Stimulated activated CD4-positive, alpha-beta T cell treated with anti-CD3 and anti-CD28 coated beads, Interleukin-15, amount 100 ng/mL, for 24 hours (primary cell): ENCODE measurements at places on chromosomes 4 and X.

- DNase-seq = peak; percentile 55
These were observed at the start of gene RNF212 for GRCh38 chr4:1113311-1114009. RNF212 (minus strand) TSS chr4:1113564; CDS start chr4:1113464, 100 bp downstream.

DNA sequence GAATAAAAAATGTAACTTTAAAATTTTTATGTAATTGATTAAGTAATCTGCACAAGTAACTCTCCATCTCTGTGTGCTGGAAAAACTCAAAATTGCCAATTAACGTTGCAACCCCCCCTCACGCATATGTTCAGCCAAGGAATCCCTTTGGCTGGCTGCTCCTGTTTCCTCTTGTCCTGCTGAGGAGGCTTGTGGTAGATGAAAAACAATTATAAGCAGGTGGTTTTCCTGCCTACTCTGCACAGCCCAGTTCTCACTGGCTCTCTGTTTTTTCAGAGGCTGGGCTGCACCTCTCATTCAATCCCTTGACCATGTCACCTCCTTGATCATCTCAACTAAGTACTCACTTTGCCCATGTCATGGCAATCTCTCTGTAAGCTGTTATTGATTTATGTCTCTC is 1068.4 kb downstream of the ARAP2 start:
- no peak for DNase-seq

DNA sequence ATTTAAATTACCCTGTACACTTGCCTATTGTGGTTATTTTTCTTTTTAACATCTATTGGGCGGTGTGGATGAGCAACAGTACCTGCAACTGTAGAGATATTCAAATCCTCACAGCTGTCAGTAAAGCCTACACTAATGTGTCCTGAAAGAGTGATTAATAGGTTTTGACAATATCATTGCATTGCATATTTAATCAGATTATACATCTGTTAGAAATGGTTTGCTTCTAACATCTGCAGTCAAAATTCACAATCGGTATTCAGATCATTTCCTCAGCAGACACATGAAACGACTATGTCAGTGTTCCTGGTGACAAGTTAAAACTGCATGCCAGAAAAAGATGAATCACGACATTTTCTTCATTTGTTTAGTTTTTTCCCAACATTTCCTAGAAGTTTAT is 254.6 kb upstream of the EPHA5 start:
- no peak for DNase-seq

DNA sequence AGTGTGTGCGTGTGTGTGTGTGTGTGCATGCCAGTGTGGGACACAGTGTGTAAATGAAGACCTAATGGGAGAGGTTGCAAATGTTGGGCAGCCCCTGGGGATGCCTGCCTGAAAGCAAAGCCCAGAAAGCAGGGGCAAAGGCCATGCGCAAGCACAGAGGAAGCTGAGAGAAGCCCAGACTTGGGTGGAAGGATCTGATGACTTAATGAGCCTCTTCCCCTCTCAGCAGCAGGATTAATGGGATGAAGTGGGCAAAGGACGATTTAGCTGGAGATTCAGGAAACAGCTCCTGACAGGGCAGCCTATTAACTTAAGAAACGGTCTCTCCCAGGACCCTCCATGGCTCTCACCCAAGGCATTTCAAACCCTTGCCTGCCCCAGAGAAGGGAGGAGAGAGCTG is 107.3 kb downstream of the EFNB1 start:
- DNase-seq = no peak

- peak; percentile 1 for DNase-seq
These were observed 133.4 kb downstream of the ATG4A start for GRCh38 chrX:108224727-108225621.

DNA sequence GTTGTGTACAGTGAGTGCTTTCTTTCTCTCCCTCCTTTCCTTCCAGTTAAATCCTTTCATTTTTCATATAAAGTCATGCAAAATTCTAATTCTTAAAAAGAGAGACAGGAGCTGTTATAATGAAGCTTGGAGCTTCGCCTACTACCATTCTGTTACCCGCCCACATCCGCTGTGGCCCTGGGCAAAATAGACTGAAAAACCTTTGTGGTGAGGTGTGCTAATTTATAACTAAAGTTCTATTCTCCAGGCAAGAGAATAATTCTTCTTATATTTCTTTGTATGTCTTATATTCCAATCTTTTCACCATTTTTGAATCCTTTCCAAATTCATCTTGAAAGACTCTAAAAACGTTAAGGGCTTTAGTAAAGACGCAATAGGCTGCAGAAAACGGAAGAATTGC is 7.0 kb downstream of the QRFPR start:
- no peak for DNase-seq

DNA sequence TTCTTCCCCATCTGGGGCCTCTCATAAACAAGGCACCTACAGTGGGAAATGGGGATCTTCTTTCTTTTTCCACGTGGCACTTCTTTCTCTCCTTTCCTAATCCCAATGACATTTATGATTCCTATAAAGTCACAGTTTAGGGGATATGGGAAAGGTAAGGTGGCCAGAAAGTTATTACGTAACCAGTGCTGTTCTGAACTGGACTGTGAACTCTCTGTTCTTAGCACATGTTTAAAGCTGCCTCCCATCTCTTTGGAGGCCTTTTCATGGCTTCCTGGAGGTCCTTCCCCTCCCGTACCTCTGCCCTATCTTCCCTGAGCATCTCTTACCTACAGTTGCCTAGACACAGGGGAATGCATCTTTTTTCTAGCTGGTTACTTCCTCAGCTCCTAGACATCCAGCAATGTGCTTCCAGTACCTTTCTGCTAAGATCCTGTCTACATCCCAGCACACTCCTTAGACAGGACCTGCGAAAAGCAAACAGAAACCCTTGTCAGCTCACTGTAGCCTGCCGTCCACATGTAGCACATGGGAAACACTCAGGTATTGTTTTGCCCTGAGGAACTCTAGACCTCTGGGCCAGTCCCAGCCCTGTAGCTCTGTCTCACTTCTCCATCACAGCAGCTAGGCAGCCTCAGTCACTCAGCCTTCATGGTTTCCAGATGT is 195.4 kb downstream of the NWD2 start:
- no peak for DNase-seq

- DNase-seq = no peak
These were observed 586.5 kb upstream of the FTHL17 start for GRCh38 chrX:31658360-31658759.

GRCh38 chr4:45155081-45155777 is 428.9 kb upstream of the GNPDA2 start:
- no peak for DNase-seq

DNA sequence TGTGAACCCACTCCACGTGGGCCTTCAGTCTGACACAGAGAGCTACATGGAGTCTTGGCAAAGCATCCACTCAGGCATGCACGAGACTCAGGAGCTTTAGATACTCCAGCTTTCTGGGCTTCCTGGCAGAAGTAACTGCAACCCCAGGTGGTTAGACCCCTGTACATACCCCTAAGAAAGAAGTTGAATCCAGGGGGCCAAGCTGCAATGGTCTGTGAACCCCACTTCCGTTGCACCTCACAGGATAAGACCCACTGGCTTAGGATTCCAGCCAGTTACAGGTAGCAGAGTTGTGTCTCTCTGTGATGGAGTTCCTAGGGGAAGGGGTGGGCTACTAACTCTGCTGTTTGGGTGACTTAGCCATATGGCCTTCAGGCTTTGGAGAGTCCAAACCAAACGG is 21.4 kb upstream of the FAAH2 start:
- DNase-seq = no peak

- DNase-seq = peak; percentile 38
These were observed at the start of gene PPP2R2C for GRCh38 chr4:6472387-6473263. PPP2R2C (minus strand) TSS chr4:6472614; CDS start chr4:6472229, 385 bp downstream.

DNA sequence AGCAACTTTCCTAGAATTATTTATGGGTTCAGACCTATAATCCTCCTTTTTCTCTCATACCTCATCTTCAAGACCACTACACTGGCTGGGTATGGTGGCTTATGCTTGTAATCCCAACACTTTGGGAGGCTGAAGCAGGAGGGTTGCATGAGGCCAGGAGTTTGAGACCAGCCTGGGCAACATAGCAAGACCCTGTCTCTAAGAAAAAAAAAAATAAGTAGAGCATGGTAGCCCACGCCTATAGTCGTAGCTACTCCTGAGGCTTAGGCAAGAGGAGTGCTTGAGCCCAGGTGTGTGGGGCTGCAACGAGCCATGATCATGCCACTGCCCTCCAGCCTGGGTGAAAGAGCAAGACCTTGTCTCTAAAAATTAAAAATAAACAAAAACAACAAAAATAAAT is 832.4 kb downstream of the PCDH18 start:
- DNase-seq = no peak

DNA sequence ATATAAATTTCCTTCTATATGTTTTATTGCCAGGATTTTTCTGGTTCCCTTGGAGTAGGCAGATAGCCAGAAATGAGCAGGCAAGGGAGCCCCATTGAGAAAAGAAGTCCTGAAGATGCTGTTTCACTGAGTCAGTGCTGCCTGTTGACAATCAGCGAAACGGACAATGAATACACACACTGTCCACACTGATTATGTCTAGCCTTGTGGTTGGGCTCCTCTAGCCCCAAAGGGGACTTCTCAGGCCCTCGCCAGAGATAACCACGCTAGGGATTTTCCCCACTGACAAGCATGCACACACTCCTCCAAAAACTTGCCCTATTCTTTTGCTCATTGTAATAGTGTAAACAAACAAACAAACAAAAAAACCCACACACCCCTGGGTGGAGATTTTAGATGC is 369.3 kb downstream of the DMD start:
- DNase-seq = no peak

DNA sequence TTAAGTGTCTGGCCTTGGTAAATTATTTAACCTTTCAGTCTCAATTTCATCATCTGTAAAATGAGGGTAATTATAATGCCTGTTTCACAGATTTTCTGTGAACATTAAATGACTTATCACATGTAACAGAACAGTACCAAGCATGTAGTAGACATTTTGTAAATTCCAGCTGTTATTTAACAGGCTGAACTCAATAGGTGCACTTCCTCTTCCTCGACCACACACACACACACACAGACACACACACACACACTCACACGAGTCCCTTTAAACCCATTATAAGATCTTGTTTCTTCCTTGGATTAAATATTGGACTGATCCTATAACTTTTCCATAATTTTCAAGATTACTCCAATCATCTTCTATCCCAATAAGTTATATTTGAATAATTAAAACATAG is 53.4 kb upstream of the COL25A1 start:
- DNase-seq = no peak

GRCh38 chrX:40579900-40580536 is 752 bp upstream of the ATP6AP2 start:
- no peak for DNase-seq

GRCh38 chrX:12950851-12951594 is 23.9 kb upstream of the TMSB4X start:
- DNase-seq = peak; percentile 78

DNA sequence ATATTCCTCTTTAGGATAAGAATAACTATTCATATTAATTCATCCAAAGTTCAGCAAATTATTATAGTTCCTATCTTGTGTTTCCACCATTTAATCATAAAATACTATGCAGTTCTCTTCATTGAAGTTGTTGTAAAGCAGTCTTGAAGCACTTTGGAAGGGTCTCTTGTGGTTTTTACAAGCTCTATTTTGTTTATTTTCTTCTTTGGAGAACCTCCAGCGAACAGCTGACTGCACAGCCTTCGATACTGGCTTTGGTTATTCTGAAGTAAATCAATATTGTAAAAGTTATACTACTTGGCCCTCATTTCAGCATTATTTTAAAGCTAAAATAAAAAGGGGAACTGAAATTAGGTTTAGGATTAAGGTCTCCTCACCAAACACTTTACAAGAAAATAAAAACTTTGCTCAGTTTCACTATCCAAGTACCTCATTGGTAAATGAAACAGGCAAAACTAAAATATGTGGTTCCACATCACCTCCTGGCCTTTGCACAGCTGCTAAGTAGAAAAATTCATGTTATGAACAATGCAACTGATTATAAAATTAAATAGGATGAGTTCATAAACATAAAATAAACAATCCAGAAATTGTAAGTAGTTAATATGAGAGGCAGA is 1629.2 kb upstream of the ADGRL3 start:
- DNase-seq = no peak

- DNase-seq = no peak
These were observed 9.7 kb upstream of the IRAK1 start for GRCh38 chrX:154029439-154029838.

DNA sequence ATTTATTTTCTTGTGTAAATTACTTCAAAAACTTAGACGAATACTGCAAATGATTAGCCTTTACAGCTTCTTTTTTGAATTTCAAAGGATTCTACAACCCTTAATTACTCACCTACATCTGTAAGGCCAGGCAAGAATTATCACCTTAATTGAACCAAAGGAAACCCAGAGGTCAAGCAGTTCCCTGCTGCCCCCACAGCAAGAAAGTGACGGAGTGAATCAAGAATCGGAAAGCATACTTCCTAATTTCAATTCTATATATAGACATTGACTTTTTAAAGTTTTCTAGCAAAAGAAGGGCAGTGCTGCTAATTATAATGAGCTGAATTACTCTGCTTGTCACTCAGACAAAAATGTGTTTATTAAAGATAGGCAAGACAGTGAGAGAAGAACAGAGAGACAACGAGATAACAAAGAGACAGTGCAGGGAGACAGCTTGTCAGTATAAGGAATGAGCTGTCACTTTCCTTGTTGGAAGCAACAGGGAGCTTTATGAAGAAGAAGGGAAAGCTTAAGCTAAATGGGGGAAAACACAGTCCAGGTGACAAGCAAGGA is 47.5 kb upstream of the SPANXN4 start:
- no peak for DNase-seq

- no peak for DNase-seq
These were observed 608.6 kb upstream of the AADAT start for GRCh38 chr4:170698334-170698733.

GRCh38 chrX:95640226-95640625 is 1044.4 kb upstream of the DIAPH2 start:
- no peak for DNase-seq

GRCh38 chr4:88522702-88523324 is 763 bp downstream of the PYURF start:
- peak; percentile 68 for DNase-seq

- DNase-seq = no peak
These were observed 160.6 kb downstream of the AFF2 start for GRCh38 chrX:148661035-148661434.

DNA sequence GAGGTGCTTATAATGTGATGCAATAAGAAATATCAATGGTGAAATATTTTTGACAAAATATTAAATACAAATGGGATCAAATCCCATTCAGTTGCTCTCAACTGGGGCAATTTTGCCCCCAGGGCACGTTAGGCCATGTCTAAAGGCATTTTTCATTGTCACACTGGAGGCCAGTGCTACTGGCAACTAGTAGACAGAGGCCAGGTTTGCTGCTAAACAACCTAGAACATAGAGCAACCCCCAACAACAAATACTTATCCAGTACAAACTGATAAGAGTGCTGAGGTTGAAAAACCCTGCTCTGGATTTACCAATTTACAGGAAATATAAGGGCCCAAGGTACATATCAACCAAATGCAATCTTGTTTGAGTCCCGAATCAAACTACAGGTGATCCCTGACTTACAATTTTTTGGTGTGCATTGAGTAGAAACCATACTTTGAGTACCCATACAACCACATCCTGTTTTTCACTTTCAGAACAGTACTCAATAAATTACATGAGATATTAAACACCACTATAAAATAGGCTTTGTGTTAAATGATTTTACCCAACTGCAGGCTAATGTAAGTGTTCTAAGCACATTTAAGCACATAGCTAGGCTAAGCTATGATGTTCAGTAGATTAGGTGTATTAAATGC is 237.5 kb downstream of the HNRNPD start:
- no peak for DNase-seq

GRCh38 chr4:145769450-145770037 is 89.6 kb downstream of the C4orf51 start:
- DNase-seq = no peak

GRCh38 chr4:158169931-158170690 is 2.7 kb downstream of the GASK1B start:
- no peak for DNase-seq

- DNase-seq = no peak
These were observed 178.8 kb downstream of the SNCA start for GRCh38 chr4:89657931-89658700.
